ENCODE measurements at places on chromosomes 1 and 21.

GRCh38 chr1:245687636-245688535 is 533.1 kb downstream of the KIF26B start:
- DNase-seq, result no peak

- DNase-seq, result peak; percentile 52
These were observed 668 bp downstream of the RNF11 start for GRCh38 chr1:51236531-51237350.

DNA sequence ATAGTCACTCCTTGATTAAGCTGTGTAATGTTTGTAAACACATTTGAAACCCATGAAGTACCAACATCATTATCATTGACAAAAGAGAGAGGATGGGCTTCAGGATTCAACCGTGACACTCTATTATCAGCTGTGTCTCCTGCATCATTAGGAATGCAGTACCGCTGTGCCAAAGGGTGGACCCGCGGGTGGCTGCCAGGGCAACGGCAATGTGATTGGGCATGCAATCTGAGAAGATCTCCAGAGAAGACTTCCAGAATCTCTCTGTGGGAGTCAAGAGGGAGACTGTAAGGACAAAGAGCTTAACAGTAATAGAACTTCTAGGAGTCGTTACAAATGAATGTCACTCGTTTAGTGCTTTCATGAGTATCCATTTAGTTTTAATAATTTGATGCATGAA is 97.9 kb downstream of the USH2A start:
- DNase-seq, result no peak

DNA sequence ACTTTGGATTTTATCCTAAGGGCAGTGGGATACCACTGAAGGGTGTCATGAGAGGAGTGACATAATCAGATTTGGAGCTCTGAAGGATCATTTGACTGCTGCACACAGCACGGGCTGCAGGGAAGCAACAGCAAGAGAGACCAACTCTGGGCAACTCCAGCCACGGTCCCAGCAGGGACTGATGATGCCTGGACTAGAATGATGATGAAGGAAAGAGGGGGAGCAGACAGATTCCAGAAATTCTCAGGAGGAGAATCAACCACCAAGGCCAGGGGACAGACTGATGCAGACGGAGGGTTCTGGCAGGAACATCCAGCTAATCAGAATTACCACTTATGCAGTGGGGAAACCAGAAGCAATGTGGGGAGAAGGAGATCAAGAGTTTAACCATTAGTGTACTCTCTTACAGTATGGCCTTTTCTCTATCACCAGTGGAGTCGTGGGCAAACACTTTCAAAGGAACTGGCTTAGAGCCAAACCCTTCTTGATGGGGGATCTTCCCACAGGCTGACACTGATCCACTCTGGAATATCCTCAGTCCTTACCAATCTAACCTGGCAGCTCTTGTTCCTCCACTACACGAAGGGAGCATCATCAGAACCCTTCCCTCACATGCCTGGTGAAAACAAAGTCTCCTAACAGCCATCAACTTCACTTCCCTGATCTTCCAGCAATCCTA is 3.3 kb downstream of the URB1 start:
- no peak for DNase-seq

- DNase-seq, result no peak
These were observed 518.8 kb downstream of the ADGRL2 start for GRCh38 chr1:82319546-82319945.

- no peak for DNase-seq
These were observed 557.4 kb upstream of the ZRANB2 start for GRCh38 chr1:71638081-71638766.

DNA sequence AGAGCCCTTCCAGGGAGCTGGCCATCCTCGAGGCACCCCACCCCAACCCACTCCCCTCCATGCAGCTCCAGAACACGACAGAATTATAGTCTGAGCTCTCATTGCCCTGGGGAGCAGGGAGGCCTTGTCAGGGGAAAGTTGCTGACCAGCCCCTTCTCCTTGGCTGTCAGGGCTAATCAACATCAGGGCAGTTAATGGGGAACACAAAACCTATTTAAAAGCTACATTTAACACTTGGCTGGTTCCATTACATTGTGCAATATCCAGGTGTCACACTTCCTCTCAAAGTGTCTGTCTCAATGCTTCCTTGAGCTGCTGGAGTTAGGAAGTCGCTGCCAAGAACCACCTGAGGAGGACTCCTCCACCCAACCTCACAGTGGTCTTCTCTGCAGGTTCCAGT is 111.8 kb upstream of the GRIK3 start:
- no peak for DNase-seq

DNA sequence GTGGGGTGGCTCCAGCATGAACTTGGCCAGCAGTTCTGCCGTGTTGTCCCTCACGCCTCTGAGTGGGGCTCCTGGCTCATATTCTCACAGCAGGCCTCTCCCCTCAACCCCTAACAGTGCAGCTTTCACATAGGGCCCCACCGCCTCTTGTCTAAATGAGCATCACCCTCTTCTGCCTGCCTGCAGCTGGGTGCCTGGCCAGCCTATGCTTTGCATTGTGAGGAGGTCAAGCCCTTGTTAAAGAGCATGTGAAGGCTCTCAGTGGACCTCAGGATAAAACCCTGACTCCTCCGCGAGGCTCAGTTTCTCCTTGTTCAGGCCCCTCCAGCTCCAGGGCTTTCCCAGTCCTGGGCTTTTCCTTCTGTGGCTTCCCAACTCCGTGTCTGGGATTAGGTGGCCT is 34.8 kb downstream of the CRYAA start:
- DNase-seq, result no peak

DNA sequence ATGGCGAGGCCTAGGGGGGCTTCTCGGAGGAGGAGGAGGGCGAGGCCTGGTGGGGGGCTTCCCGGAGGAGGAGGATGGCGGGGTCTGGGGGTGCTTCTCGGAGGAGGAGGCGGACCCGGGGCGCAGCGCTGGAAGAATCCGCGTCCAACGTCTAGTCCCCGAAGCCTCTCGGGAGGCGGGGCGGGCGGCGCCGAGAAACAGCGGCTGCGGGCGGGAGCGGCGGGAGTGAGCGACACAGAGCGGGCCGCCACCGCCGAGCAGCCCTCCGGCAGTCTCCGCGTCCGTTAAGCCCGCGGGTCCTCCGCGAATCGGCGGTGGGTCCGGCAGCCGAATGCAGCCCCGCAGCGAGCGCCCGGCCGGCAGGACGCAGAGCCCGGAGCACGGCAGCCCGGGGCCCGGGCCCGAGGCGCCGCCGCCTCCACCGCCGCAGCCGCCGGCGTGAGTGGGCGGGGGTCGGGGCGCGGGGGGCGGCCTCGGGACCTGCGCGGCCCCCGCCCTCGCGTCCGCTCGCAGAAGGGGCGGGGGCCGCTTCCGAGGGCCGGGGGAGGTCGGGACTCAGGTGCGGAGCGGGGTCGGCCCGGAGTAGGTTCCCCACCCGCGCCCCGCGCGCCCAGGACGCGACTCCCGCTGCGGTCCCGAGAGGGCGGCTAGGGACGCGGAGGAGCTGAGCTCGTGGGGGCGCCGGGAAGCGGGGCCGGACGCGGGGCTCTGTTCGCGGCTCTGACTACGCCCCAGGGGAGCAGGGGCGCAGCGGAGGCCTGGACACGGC is at the start of gene KLHL17:
KLHL17 (plus strand) TSS at position 222 of the 769 bp plus-strand sequence; CDS start at position 332, 110 bp downstream.
- DNase-seq, result peak; percentile 83

GRCh38 chr1:111084999-111085398 is 54.9 kb downstream of the DRAM2 start:
- no peak for DNase-seq

DNA sequence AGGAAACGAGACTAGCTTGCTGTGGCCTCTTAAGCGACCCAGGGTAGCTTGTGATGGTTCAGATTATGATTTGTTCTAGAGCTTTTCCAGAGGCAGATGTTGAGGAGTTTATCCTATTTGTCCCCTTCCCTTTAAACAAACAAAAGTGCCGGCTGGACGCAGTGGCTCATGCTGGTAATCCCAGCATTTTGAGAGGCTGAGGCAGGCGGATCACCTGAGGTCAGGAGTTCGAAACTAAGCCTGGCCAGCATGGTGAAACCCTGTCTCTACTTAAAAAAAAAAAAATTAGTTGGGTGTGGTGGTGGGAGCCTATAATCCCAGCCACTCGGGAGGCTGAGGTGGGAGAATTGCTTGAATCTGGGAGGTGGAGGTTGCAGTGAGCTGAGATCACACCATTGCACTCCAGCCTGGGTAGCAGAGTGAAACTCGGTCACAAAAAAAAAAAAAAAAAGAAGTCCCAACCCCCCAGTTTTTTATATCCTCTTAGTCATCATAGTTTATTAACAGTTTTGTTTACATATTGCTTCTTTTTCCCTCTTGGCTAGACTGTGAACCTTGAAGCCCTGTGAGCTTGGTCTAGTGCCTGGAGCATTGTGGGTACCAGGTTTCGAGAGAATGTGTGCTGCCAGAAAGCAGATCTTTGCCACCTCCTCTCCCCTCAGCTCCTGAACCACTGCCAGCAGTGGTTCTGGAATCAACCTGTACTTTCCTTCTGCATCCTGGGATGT is 29.8 kb downstream of the MAPKAPK2 start:
- no peak for DNase-seq

GRCh38 chr1:213369465-213369864 is 318.4 kb downstream of the RPS6KC1 start:
- DNase-seq, result no peak

DNA sequence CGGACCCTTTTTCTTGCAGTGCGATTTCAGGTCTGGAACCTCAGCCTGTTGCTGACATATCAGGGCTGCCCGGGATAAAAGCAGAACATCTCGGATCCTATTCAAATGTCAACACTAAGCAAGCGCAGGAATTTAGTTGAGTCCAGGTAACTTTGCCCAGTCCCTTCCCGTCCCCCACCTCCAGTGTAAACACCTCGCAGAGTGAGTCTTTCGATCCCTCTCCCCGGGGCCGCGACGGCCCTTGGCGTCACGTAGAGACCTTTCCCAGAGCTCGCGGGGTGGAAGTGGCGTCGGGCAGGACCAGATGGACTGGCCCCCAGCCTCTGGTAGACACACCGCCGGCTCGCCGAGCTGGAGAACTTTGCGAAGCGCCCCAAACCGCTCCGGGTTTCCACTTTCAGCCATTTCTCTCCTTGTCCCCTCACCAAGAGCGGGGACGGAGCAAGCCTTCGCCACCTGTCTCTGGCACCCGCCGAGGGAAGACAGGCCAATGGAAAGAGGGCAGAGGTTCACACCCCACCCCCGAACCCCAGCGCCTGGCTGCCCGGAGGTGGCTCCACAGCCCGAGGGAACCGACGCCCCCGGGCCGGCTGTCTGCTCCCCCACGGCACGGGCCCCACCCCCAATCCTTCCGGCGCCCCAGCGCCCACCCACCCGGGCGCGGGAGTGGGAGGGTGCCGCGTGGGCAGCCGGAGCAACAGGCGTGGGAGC is 570 bp downstream of the KCND3 start:
- DNase-seq, result no peak

DNA sequence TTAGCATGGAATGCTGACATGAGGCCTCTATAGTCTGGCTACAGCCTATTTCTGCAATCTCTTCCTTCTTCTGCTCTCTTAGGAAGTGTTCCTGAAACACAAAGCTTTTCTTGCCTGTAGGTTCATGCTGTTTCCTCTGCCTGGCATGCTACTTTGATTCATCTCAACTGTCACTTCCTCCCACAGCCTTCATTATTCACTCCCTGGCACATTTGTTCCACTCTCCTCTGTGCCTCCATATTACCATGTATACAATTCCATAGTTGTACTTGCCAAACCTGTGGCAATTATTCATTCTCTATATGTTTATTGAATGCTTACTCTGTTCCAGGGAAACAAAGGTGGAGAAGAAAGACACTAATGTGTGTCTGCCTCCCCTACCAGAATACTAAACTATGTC is 210.2 kb downstream of the LRRC7 start:
- no peak for DNase-seq

DNA sequence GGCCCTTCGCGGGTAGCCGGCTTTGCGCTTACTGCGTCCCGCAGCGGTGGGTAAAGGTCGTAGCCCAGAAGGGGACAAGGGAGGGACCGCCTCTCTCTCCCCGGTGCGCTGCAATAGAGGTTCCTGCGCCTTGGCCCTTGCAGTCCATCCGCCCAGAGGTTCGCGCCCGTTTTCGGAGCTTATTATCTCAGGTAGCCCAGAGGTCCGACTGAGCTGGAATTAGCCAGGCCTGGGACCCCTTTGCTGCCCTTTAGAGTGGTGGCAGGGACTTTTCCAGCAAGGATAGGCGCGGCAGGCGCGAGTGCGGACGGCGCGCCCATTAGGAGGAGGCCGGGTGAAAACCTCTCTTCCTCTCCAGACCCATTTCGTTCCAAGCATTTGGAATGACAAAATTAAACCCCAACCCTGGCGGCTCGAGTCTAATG is 5.0 kb downstream of the LHX4 start:
- no peak for DNase-seq

- no peak for DNase-seq
These were observed 2.8 kb downstream of the CD58 start for GRCh38 chr1:116567790-116568661.

DNA sequence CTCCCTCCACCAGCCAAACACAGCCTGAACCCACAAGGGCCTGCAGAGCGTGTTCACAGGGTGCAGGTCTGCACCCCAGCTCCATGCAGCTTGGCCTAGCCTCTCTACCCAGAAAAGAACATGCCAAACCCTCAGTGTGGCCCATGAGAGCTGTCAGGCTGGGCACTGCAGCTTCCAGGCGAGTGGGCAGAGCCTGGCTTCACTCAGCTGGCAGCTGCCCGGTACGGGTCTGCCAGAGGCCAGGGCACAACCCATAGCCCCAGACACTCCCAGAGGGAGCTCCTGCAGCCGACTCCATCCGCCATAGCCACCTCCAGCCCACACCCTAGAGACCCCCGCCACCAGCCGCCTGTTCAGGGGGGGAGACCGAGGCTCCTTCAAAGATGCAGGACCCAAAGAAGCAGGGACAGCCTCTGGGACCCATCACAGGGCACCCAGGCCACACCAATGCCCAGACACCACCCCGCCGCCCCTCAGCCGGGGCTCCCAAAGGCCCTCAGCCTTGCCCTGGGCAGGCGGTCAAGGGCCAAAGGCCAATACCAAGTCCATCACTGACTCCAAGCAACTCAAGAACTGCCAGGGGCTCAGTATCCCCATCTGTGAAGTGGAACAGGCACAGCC is 42.4 kb downstream of the MEGF6 start:
- no peak for DNase-seq

DNA sequence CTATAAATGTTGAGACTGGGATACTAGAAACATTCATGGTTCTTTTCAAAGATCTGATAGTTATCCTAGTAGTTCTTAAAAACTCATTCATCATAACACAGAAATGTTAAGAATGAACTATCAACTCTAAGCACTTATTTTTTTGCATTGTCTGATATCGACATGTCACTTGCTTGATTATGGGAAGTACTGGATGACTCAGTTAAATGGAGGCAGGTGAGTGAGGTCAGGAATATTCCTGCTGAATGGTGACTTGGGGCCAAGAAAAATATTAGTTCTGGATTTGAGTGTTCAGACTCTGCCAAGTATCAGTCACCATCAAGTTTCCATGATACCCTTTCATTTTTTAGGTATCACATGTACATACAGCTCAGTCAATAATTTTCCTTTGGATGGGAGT is 63.6 kb downstream of the NEK7 start:
- no peak for DNase-seq
